Stimulated activated CD4-positive, alpha-beta T cell treated with anti-CD3 and anti-CD28 coated beads, TNF-alpha, amount 100 ng/mL, for 24 hours (primary cell): ENCODE measurements at places on chromosomes 6 and 20.
A peak's percentile ranks its signal among the peaks of the same experiment; 100 is the strongest.

DNA sequence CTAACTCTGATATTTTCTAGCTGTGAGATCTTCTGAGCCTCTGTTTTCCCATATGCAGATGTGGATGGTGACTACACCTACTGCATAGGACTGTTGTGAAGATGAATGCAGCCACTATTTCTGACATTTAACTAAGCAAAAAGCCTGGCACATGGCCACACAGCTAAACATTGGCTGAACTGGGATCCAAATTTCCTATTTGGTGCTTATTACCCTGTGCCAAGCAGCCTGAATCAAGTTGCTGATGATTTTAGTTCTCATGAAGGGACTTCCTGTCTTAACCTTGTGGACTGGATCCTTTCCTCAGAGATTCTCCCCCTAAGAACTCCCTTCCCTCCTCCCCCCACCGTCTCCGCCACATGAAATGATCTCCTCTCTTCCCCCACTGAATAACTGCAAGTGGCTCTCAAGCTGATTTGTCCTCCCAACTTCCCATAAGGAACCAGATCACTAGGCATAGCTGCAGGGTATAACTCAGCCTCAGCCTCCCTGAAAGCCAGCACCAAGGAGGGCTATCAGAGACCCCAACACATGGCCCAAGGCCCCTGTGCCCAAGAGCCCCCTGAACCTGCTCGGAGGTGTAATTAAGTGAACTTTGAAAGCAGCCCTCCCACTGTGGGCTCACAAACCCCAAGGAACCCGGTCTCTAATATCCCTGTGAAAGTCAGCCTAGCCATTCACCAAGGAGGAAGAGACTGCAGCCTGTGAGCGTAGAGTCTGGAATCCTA is 55.7 kb downstream of the MAFB start:
- DNase-seq: no peak

DNA sequence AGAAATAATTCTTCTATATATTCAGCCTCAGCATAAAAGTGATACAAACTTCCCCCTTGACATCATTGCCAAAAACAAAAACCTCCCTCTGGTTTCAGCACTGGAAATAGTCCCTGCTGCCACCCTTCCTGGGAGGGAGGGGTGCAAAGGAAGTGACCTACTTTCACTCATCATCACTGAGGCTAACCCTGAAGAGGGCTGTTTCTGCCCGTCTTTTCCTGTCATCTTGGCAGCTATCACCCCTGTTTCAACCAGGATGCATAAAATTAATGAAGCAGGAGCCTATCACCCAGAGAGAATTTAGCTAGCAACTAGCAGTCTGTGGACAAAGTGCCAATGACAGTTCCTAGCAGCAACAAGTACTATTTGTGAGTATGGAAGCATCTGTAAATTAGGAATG is 397.8 kb downstream of the LAMA2 start:
- DNase-seq: no peak

DNA sequence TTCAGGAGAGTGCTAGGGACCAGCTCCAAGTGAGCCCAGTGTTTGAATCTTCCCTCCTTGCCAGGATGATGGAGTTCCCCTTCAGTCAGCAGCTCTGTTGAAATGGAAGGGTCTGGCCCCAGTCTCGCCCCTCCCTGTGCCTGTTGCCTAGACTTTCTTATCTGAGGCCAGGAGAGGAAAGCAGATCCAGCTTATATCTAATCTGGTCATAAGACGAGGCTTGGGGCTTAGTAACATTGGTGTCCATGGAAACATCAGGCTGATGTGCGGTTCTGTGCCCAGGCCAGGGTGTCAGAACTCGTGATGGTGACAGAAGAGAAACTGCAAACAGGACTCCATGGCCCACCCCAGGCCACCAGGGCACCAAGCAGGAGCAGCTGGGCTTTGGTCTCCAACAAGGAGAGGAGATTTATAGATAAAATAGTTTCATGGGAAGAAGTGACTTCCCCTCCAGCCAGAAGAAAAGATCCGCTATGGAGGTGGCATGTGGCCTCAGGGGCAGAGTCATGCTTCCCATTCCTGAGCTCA is 9.8 kb downstream of the MAS1L start:
- DNase-seq: no peak

GRCh38 chr20:11267131-11267761 is 593.4 kb upstream of the JAG1 start:
- DNase-seq: no peak

DNA sequence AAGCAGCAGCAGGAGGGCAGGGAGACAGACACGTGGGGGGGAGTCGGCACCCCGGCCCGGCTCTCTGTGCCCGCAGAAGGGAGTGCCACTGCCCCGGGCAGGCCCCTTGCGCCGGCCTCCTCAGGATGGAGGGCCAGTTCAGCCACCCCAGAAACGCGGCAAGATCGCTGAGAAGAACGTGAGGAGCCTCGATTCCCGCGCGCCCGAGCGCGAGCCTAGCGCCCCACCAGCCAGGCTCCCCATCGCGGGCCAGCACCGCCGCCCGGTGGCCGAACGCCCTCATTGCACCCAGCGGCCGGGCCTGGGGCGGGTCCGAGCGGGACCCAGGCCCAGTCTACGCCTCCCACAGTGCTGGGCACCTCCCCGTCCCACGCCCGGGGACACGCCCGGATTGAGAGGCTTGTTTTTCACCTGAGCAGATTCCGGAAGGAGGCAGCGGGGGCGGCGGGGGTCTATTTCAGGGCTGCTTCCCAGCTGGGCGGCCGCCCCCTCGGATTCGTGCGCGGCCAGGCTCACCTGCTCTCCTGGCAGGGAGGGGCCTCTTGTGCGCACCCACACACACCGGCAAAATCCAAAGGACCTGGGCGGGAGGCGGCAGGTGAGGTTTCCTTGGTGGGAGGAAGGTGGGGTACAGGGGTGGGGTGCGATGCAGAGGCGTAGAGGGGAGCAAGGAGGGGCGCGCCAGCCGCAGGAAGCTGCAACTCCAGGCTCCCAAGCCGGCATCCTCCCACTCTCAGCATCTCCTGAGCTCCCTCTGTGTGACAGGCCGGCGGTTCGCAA is 9.0 kb upstream of the GRM4 start:
- DNase-seq: peak; percentile 70

DNA sequence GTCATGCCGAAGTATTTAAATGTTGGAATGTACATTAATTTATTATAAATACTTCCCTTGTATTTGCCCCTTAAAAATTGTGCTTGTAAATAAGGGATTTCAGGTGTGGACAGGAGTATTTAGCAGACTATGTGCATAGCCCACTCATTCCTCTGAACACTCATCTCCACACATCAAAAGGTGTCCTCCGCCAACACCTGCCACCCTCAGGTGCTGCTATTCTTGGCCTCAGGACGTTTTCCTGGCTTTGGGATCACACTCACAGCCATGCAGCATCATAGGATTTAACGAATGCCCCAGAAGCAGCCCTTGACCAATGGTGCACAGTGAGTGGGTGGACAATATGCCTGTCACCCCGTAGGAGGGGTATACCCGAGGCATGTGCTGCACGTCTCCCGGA is 230.9 kb downstream of the ZNF217 start:
- no peak for DNase-seq

DNA sequence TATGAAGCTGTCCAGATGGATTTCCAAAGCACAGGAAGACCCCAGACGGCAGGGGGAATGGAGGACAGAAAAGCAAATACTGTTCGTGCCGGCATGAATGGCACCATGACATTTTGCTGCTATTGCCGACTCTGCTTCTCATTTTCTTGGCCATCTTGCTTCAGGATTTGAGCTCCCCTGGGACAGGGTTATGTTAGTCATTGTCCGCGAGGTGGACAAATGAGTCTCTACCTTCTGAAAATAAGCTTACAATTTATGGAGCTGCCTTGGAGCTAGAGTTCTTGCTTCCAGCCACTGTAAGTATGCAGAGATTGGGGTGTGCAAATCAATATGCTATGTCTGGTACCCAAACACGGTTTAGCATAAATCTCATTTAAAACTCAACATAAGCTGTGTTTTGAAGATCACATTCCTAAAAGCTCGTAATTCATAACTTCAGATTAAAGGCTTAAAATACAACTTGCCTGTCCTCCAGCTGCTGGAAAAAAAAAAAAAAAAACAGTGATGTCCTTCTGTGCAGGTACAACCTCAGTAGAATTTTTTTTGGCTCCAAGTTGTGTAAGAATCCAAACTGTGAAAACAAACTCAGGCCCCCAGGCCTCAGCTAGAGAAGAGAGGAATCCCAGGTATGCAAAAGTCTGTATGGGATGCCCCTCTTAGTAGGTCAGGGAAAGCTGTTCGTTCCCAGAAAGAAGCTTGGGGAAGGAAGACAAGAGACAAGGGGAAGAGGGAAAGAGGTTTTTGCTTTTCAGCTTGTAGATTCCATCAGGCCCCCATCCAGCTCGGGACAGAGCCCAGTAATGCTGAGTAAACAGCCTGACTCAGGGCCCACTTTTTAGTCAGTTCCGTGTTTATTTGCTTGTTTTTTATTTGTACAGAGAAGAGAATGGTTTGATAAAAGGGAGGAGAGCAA is 184.2 kb upstream of the FOXA2 start:
- no peak for DNase-seq

DNA sequence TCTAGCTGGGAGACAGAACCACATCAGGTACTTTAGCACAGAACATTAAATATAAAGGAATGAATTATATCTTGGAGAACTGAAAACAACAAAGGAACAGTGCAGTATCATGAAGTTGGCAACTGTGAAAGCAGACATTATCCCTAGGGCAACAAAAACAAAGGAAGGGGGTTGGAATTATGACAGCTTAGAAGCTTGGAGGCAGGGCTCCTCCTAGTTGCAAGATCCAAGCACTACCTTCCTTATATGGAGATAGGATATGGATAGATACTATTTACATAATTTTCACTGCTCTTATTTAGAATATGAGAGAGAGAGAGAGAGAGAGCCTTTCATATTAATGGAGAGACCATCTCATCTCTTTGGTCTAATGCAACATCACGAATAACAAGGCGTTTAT is 27.0 kb downstream of the TMEM14A start:
- DNase-seq: no peak

GRCh38 chr6:132813173-132813856 is 1.1 kb upstream of the RPS12 start:
- DNase-seq: no peak

DNA sequence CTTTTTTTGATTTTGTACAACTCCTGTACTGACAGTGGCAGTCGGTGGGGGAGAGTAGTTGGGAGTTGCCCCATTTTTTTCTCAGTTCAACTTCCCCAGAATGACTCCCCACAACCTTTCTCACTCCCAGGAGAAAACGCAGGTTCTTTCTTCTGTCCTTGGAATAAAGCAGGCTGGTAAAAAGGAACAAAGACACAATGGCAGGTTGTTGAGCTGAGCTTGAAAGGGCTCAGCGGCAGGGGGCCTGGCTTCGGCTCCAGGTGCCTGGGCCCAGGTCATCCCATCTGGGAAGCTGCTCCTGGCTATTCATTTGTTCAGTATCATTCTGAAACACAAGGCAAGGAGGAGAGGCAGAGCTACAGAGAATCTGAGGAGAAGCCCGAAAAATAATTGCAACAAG is 46.2 kb downstream of the PROKR2 start:
- no peak for DNase-seq

GRCh38 chr6:32840604-32841246 is 2.2 kb upstream of the TAP2 start:
- DNase-seq: no peak

DNA sequence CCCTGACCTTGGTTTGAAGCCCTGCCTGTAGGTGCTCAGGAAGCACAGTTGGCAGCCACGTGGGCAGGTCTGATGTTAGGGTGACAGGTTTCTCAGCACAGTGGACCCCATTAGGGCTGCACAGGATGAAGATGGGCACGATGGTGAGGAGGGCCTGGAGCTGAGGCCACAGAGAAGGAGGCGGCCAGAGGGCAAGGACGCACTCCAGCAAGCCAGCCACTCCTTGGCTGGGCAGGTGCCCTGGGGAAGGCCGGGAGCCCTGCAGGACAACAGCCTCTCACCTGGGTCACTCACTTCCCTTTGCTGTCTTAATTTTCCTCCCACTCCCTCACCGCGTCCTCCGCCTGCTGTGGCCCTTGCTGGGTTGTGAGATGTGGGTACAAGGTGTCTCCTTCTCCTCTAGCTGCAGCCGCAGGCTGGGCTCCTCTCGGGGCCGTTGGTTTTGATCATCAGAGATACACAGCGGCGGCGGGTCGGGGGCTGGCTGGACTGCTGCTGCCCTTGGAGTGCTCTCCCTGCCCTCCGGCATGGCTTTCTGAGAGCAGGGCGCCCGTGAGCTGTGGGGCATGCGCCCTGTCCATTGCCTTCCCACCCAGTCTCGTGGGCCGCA is 5.7 kb downstream of the OSBPL2 start:
- no peak for DNase-seq

- peak; percentile 45 for DNase-seq
Observed at GRCh38 chr6:150685860-150686259, 86.2 kb downstream of the PLEKHG1 start.

GRCh38 chr6:168126566-168127383 is 47.8 kb upstream of the FRMD1 start:
- DNase-seq: no peak

DNA sequence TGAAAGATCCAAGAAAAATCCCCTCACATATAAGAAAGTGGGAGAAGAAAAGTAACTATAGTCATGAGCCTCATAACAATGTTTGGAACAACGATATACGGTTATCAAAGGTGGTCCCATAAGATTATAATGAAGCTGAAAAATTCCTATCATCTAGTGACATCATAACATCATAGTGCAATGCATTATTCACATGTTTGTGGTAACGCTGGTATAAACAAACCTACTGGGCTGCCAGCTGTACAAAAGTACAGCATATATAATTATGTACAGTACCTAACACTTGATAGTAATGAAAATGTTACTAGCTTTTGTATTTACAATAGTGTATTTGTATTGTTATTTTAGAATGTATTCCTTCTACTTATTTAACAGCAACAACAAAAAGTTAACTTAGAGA is 240.7 kb downstream of the RNGTT start:
- no peak for DNase-seq

- no peak for DNase-seq
Observed at GRCh38 chr6:20058912-20059311, 153.4 kb downstream of the MBOAT1 start.

- DNase-seq: no peak
Observed at GRCh38 chr6:81997090-81997926, 244.8 kb upstream of the TENT5A start.

DNA sequence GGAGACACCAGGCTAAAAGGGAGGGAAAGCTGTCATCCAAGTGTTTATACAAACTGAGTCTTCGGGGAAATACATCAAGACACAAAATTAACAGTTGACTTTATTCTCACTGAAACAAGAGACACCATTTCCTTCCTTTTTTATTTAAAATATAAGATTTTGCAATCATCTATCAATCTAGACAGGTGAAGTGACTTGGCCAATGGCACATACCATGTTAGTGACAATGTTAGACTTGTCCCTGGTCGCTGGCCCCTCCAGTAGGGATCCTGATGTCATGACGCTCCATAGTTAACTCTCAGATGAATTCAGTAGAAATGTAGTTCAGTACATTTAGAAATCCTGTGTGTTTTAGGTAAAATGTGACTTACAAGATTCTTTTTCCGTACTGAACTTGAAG is 2.9 kb downstream of the SASH1 start:
- DNase-seq: no peak
